Posterior cingulate gyrus (tissue), 11 donors: ENCODE measurements at places on chromosomes 3 and 15.

- DNase-seq = no peak
Measured at GRCh38 chr3:18745472-18745871, 320.3 kb upstream of the SATB1 start.

- DNase-seq = no peak
Measured at GRCh38 chr3:141994856-141995255, 118.4 kb downstream of the ATP1B3 start.

DNA sequence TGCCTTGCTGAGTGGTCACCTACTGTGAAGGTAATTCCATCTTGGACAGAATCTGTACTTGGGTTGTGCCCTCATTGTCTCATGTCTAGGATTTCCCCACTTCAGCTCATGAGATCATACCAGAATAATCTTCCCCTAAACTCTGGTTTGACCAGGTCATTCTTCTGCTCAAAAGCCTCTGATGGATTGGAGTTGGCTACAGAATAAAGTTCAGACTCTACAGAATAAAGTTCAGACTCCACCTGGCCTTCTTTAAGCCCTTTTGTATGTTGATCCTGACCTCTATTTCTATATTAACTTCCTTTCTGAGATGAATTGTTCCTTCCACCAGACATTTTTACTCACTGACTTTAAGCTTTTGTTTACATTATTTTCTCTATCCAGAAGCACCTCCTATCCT lies 6.4 kb upstream of the GLCE start:
- DNase-seq = no peak

DNA sequence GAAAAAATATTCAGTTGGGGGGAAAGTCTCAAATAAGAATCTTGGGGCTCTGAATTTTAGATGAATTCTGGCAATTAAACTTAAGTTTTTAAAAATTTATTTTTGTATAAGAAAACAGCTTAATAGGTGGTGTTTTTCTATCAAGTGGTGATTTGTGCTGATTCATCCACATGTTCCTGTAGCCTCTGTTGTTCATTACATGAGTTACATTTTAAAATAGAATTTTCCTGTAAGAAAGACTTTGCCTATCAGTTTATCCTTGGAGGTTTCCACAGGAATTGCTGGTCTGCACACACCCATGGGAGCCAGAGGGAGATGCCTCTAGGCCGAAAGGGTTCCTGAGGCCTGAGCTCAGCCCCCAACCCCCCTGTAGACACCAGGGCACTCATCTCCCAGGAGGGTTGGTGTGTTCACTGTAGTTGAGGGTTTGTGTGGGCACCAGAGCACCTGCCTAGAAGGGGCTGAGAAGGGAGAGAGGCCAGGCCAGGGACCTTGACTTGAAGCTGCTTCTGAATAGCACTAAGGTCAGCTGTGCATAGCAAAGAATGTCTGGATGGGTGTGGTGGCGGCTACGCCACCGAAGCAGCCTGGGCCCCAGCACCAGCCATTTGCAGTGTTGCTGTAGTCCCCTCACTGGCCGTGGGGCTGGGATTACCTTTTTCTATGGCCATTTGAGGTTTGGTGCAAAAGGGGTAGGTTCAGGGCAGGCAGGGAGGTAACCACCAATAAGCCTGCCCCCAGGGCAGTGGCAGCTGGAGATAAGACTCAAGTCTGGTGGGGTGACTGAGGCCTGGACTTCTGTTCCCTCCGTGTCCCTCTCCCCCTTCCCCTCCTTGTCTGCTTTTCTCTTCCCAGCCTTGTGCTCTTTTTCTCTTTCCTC lies 11.9 kb downstream of the DNAJA4 start:
- DNase-seq = no peak
